ENCODE measurements at places on chromosomes 1 and 21.

- DNase-seq: no peak
These were observed 54.2 kb downstream of the NMNAT2 start for GRCh38 chr1:183363972-183364371.

GRCh38 chr1:22824975-22825374, 114.3 kb downstream of the EPHB2 start:
- no peak for DNase-seq

GRCh38 chr1:167728818-167729410, 7.1 kb downstream of the MPZL1 start:
- DNase-seq: no peak

GRCh38 chr21:35382696-35383095, 333.6 kb upstream of the RUNX1 start:
- DNase-seq: no peak

DNA sequence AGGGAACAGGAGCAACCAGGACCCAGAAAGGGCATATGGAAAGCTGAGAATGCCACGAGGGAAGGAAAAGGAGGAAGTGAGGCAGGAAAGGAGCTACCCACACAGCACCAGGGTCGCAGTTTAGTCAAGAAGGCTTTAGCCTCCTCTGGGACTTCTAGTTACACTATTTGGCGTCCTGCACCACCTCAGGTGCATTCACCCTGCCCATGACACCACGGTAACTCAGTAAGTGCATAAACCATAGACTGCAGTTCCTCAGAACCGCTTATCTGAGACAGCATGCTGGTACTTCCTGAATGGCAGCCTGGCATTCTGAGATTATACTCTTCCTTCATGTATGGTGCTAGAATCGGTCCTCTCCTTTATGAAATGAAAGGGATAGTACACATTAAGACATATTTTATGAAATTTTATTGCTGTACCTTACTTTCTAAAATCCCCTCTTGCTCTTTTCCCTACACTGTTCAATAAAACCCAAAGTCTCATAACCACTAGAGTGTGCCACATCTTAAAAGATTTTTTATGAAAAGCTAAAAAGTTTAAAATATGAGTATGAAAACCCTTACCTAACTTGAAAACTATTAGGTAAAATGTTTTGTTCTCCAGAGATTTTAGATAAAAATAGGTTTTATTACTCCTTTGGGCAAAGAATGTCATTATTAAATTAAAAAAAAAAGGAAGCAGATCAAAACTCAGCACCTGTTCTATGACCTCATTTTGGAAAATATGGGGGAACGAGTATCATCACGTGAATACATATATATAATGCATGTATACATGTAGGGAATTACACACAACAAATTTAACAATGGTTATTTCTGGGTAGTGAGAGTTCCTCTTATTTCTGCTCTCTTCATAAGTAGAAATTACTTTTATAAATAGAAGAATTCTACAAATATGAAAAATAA, 67.3 kb downstream of the VAV3 start:
- no peak for DNase-seq

DNA sequence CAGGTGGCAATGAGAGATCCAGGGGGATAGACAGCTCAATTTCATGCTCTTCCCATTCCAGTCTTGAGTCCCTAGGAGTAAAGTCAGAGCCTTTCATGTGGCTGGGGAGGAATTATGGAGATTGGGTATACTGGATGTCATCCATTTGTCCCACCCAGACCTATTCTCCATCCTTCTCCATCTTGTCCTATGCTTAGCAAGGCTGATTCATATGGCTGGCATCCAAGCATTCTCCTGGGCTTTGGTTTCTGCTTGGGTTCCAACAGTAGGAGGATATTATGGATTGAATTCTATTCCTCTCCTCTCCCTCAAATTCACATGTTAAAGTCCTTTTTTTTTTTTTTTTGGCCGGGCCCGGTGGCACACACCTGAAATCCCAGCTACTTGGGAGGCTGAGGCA, 3.8 kb upstream of the CDC20 start:
- no peak for DNase-seq

DNA sequence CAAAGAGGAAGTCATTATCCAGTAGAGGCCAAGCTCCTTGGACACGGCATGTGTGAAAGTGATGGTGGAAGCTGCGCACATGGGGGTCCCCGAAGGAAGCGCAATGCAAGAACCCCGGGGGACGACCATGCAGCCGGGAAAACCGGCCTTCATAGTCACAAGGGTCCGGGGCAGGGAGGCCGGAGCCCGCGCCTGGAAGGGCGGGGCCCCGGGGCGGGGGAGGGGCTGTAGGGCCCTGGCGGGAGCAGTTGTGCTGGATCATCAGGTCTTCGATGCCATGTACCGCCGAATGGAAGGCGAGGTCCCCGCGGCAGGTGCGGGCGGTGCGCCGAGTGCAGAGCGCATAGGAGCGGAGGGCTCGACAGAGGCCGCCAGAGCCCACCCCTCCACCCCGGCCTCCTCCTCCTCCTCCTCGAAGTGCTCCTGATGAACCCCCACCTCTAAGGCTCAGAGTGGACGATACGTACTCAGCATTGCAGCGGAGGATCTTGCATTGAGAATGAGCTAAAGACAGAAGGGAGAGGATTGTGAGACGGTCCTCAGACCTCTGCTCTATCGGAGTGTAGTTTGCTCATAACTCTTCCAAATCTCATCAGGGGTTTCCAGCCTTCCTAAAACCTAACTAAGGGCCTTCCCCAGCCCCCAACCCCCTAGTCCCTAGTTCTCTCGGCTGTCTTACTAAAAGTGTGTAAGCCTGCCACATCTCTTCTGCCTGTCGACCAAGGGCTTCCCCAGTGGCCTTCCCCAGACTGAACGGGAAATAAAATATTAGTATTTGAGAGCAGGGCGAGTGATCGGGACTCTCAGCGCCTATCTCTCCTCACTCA, 2.1 kb downstream of the HJV start:
- DNase-seq: no peak
